Colonic mucosa (tissue), 4 donors: ENCODE measurements at places on chromosomes 3 and 15. TPM values are rescaled to one million over a fixed set of nuclear protein-coding genes. Genes with fewer than 3 reads are reported as not detected.

Gene RASL12
- total RNA-seq: 6.7 TPM

Gene CCDC71
- 17.8 TPM for total RNA-seq

Gene MRPS22
- 63.3 TPM for total RNA-seq

Gene NR1I2
- total RNA-seq: 58.4 TPM

Gene DPPA2
- total RNA-seq: not detected

Gene RYR3
- 0.17 TPM for total RNA-seq

Gene IMPG2
- total RNA-seq: 0.08 TPM

DNA sequence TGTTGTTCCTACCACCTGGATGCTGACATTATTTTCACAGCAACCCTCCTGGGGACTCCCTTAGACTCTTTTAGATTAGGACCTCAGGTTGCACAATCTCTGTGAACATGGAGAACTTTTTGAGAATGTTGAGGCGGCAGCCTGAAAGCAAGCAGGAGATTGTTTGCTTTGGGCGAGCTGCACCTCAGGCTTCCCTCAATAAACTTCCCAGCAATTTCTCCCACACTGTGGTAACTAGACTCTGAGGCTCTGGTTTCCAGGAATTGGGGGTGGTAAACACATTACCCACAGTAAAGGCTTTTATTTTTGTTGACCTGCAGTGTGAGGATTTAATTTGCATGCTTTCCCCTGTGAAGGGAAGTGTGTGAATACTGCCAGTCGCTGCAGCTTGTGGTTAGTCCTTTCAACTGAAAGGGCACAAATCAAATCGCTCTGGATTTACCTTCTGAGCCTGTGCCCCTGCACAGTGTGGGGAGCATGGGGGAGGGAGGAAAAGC lies 35.2 kb upstream of the SIAH2 start:
- no peak overlapping the region for H3K4me3 ChIP-seq
- H3K27ac ChIP-seq: no peak overlapping the region
- no peaks in the 10 kb centered on the region for H3K4me1 ChIP-seq
- H3K36me3 ChIP-seq: no peaks in the 10 kb centered on the region
- no peak for DNase-seq
- H3K27me3 ChIP-seq: no peaks in the 10 kb centered on the region

DNA sequence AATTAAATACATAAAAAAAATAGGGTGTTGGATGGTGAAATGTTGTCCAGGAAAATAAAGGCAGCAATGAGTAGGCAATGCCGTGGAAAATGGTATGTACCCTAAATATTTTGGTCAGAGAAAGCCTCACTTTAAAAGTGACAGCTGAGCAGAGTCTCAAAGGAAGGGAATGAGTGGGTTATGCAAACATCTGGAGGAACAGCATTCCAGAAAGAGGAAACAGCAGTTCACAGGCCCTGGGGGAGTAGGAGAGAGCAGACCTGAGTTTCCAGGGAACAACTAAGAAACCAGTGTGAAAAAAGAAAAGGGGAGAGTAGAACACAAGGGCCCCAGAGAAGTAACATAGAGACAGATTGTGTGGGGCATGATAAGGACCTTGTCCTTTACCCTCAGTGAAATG lies 230.0 kb upstream of the CNTN3 start:
- no peak overlapping the region for H3K27ac ChIP-seq
- no peak overlapping the region for H3K4me3 ChIP-seq
- DNase-seq: no peak
- no peaks in the 10 kb centered on the region for H3K27me3 ChIP-seq
- no peaks in the 10 kb centered on the region for H3K36me3 ChIP-seq

DNA sequence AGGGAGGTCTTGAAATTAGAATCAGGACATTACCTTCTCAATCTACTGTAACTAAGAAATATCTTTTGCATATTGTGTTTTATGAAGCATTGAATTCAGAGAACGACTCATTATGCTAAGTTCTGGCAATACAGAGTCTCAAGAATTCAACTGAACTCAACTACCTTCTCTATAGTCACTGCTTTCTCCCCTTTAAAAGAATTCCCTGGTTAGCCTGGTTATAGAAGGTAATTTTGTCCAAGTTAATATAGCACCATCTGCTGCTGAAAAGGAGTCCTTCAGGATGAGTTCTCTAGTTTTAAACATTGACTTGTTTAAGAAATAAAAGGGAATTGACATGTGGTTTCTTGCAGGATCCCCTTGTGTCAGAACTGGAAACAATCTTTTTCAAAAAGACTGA lies 60.2 kb downstream of the IL16 start:
- no peak overlapping the region for H3K27ac ChIP-seq
- no peak for DNase-seq
- H3K27me3 ChIP-seq: no peaks in the 10 kb centered on the region

GRCh38 chr15:48289628-48290027 lies 41.6 kb upstream of the DUT start:
- H3K27me3 ChIP-seq: no peaks in the 10 kb centered on the region
- no peaks in the 10 kb centered on the region for H3K4me1 ChIP-seq
- no peak overlapping the region for H3K4me3 ChIP-seq
- no peaks in the 10 kb centered on the region for H3K36me3 ChIP-seq

GRCh38 chr3:58336135-58336882 lies 3.6 kb downstream of the PXK start:
- no peaks in the 10 kb centered on the region for H3K4me1 ChIP-seq
- H3K27ac ChIP-seq: no peak overlapping the region
- DNase-seq: no peak
- H3K4me3 ChIP-seq: no peak overlapping the region

GRCh38 chr15:65355988-65356353 lies 21.8 kb downstream of the IGDCC3 start:
- no peaks in the 10 kb centered on the region for H3K36me3 ChIP-seq
- H3K27ac ChIP-seq: no peak overlapping the region
- peak overlapping the region; percentile 34 for H3K4me3 ChIP-seq

GRCh38 chr3:174955513-174956016 lies 96.4 kb downstream of the NAALADL2 start:
- no peaks in the 10 kb centered on the region for H3K36me3 ChIP-seq
- no peaks in the 10 kb centered on the region for H3K27me3 ChIP-seq
- H3K27ac ChIP-seq: no peak overlapping the region
- H3K4me1 ChIP-seq: no peaks in the 10 kb centered on the region
- no peak overlapping the region for H3K4me3 ChIP-seq

- H3K27ac ChIP-seq: no peak overlapping the region
- no peaks in the 10 kb centered on the region for H3K4me1 ChIP-seq
- no peaks in the 10 kb centered on the region for H3K27me3 ChIP-seq
- H3K36me3 ChIP-seq: no peaks in the 10 kb centered on the region
- H3K4me3 ChIP-seq: no peak overlapping the region
Observed at GRCh38 chr15:66968806-66969596, 96.4 kb upstream of the SMAD3 start.
